Jurkat, Clone E6-1 (cell line): ENCODE measurements at places on chromosomes 6 and 20.

- DNase-seq: no peak
These were observed 225.9 kb upstream of the CITED2 start for GRCh38 chr6:139600343-139600742.

DNA sequence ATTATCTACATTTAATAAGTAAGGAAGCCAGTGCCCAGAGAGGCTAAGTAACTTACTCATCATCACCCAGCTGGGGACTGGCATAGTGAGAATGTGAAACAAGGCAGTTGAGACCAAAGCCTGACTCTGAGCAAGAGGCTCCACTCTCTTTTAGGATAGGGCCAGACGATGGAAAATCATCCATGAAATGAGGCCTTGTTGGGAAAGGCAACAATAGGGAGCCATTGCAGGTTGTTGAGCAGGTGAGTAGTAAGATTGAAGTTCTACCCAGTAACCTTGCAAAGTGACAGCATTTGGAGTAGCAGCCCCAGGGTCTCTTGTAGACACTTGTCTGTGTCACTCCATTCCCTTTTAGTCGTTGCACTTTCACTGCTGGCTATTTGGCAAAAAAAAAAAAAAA lies 2.5 kb upstream of the CPNE5 start:
- no peak for DNase-seq

DNA sequence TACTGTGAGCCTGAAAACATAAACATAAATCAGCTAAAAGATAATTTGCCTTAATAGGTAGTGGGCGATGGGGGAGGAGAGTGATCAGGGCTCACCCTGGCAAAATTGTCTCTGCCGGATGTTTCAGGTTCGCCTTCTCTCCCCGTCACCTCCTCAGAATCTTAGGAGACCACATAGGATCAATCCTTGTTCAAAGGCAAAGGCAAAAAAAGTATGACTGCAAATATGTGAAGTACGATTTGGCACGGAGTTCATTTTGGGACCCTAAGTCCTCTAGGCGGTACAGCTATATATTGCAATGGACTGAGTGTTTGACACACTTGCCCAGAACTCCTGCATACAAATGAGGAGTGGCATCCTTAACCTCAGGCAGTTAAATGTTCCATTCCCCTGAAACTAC lies 649.2 kb upstream of the FLRT3 start:
- no peak for DNase-seq

DNA sequence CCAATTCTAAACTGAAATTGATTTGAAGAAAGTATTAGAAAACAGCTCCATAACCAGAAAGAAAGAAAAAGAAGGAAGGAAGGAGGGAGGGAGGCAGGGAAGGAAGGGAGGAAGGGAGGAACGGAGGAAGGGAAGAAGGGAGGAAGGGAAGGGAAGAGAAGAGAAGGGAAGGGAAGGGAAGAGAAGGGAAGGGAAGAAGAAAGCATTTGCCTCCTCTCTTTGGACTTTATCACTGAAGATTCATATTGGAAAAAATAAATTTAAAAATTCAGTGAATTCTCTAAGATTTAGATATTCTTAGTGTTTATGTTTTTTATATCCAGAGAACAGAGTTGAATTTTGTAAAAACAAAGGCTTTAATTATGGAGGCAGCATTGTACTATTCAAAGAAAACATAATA lies 68.5 kb upstream of the NXT1 start:
- DNase-seq: no peak

DNA sequence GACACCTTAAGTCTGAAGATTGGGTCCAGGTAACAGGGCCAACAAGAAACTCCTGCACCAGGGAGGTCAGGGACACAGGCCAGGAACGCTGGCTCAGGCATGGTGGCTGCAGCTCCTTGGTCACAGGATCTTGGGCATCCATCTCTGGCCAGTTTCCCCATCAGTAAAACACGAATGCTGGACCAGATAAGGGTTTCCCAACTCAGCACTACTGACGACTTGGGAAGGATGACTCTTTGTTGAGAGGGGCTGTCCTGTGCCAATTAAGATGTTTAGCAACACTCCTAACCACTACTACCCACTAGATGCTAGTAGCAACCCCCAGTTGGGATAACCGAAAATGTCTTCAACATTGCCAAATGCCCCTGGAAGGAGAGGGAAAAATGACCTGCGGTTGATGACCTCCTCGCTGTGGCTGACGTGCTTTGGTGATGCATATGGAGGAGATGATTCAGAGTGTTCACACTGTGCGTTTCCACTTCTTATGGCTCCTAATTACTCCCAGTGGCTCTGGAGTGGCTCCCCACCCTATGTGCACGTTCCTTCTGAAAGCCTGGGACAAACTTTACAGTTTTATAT lies 261.9 kb downstream of the CDH26 start:
- no peak for DNase-seq

- no peak for DNase-seq
These were observed 1592.6 kb downstream of the GRIK2 start for GRCh38 chr6:102986086-102986485.

GRCh38 chr6:157038610-157039009 lies 261.4 kb downstream of the ARID1B start:
- no peak for DNase-seq

GRCh38 chr6:38182426-38182825 lies 362.9 kb downstream of the ZFAND3 start:
- DNase-seq: no peak

DNA sequence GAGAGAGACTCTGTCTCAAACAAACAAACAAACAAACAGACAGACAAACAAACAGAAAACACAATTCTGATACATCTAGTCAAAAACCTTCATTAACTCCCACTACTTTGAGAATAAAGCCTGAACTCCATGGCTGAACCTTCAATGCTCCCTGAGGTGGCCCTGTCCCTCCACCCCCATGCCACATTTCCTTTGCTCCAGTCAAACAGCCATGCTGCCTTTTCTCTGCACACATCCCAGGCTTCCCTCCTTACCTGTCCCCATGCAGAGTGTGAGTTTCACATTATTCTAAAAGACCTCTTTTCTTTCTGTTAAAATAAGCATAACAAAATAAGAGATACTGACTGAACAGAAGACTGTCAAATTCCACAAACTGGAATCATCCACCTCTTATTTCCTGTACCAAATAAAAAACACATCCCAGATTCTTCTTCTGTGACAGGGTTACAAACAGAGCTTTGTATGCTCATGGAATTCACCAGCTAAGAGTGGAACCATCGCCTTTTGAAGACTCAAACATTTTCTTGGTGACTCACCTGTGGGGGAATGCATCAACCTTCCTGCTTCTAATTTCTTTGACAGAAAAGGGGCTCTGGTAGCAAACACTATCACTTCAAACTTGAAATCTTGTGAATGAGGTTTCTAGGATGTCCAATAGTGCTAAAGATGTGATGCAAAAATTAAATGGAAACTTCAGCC lies 71.0 kb upstream of the SLC22A16 start:
- DNase-seq: no peak

- DNase-seq: no peak
These were observed at the start of gene IL20RA for GRCh38 chr6:137044366-137045221. TSS of gene IL20RA (minus strand) at chr6:137044965. CDS start at chr6:137044728, 237 bp downstream.

DNA sequence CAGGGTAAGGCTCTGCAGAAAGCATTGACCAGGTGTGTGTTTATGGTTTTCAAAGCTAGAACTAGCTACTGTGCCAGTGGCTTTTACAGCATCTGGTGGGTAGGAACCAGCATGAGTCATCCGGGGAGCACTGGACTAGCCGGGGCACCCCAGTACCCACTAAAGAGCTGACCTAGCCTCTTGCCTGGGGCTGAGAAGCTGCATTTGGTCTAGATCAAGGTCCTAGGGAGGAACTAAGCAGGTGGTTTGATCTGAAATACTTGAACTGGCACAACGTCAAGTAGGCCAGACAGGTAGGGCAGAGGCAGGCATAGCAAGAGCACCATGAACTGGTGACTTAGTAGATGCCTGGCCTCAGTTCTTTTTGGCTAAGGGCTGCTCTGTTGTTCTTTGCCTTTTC lies 109.8 kb upstream of the PTPRK start:
- DNase-seq: no peak

DNA sequence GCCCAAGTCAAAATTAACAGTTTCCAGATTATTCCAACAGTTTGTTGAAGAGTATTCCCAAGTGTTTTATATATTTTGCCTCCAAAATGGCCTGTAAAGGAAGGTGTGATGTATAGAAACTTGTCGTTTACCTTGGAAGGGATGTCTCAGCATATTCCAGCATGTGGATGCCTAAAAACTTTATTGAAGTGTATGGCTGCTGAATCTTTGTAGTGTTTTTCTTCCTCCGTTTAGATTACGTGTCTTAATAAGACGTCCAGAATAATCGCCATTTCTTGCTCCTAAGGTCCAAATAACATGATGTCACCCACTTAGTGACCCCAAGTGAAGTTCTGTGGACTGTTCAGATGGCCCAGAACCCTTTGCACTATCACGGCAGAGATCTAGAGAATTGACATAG lies 18.0 kb upstream of the SF3B5 start:
- no peak for DNase-seq

DNA sequence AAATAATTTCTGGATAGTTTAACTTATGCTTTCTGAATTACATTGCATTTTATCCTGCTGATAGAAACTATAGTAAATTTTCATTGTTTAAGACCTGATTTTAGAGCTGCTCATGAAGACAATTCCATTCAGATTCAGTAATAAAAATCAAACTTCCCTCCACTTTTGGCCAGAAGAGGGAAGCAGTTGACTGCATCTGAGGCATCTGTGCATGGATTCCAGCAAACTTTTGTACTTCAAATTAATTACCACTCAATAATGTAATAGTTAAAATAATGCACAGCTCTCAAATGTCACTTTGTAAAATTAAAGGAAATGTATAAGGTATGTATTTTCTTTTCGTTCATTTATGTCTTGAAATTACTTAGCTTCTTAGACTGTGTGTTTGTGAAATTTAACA lies 64.2 kb upstream of the SLC35B3 start:
- no peak for DNase-seq

DNA sequence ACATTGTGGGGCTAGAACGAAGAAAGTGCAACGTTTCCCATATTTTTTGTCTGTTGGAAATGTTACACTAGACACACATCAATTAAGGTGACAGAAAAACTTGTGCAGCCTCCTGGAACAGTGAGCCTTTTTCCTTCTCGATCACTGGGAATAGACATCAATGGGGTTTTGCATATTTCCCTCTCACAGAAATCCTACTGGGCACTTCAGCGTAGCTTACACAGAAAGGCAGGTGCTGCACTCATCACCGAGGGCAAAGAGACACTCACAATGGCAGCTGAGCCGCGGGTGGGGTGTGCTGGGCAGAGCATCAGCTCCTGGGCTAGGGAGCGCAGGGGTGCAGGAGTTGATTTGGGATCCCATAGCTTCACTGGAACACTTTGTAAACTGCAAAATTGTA lies 64.5 kb downstream of the THBS2 start:
- DNase-seq: no peak

GRCh38 chr6:43942616-43943015 lies 172.6 kb downstream of the VEGFA start:
- no peak for DNase-seq

DNA sequence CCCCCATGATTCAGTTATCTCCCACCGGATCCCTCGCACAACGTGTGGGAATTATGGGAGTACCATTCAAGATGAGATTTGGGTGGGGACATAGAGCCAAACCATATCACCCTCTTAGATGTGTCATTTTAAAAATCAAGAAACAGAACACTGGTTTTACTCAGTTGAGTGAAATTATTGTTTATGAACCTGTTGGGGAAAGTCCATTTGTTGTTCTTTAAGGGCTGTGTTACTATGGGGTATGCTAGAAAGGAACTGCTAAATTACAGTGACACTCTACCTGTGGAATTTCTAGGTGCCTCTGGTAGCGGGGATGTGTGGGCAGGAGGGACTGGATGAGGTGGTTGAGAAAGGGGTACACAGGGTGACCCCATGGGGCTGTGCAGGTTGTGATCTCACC lies 28.9 kb downstream of the STX11 start:
- DNase-seq: no peak

DNA sequence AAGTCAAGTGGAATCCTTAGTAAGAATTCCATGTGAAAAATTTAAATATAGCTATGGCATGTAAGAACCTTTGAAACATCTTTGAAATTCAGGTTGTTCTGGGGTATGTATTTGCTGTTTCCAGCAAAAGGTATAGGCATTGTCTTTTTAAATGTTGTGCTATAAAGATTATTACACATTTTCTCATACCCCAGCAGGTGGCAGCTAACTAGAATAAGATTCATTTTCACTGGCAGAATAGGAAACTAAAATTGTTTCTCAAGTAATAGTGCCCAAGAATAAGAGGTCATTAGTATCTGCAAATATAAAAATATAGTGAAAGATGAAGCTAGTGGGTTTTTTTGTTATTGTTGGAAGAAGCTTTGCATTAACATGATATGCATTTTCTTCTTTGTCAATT lies 1.8 kb downstream of the GRIK2 start:
- no peak for DNase-seq

DNA sequence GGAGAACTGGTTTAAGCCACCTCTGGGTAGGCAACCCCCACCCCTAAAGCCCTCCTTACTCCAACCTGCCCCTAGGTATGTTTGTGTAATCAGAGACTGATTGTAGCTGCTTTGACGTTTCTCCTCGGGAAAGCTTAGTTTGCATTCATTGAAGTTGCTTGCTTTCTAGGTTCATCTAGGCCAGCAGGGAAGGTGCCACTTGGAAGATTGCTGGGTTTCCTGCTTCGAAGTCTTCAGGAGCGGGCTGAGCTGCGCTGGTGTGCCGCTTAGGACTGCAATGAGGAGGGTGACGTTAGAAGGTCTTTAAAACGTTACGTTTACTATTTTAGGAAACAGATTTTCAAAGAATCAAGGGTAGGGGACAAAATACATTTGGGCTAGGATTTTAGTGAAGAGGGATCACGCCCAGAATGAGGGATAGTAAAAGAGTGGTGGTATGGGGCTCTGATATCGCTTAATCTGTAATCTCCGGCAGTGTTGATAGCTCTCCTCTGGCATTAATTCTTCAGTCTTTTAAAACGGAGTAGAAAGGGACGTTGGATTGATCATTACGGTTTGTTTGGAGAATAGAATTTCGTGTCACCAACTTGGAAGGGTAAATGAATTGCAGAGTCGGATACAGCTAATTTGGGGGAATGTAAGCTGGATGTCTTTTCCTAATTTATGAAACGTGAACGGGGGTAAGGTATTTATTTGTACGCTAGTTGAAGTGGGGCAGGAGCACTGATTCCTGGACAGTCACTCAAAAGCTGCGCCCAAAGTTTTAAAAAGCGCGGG lies 92.6 kb upstream of the PRDM1 start:
- DNase-seq: no peak

GRCh38 chr20:49701241-49701790 lies 12.4 kb downstream of the B4GALT5 start:
- no peak for DNase-seq

GRCh38 chr6:63514488-63515173 lies 57.6 kb upstream of the LOC128125822 start:
- DNase-seq: no peak

DNA sequence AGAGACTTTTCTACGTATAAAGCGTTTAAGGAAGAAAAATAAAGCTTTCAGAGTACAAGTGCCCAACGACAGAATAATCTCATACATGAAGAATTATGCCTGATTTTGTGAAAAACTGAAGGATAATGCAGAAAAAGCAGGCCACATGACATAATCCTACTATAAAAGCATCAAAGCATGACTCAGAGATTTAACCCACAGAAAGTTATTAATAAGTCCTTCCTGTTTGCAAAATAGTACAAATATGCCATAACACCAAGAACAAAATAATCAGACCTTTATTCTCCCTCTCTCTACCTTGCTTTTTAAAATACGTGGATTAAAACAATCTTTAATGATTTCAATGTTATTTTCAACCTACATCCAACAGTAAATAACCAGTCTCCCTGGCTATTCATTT lies 118.6 kb upstream of the BCLAF1 start:
- no peak for DNase-seq
